ENCODE measurements at places on chromosomes 16 and 17. TPM values are rescaled to one million over a fixed set of nuclear protein-coding genes. Genes with fewer than 3 reads are reported as not detected.

DNA sequence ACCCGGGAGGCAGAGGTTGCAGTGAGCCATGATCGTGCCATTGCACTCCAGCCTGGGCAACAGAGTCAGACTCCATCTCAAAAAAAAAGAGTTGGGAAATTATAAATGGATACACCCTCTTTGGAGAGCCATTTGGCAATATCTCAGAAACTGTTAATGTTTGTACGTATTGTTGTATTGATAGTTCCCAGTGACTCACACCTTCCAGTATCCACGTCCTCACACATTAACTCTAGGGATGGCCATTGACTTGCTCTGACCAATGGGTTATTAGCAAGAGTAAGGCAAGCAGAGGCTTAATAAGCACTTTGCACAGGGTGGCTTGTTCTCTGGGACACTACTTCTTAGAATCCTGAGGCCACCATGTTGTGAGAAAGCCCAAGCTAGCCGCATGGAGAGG, 107.6 kb upstream of the LHX1 start:
- DNase-seq: no peak

DNA sequence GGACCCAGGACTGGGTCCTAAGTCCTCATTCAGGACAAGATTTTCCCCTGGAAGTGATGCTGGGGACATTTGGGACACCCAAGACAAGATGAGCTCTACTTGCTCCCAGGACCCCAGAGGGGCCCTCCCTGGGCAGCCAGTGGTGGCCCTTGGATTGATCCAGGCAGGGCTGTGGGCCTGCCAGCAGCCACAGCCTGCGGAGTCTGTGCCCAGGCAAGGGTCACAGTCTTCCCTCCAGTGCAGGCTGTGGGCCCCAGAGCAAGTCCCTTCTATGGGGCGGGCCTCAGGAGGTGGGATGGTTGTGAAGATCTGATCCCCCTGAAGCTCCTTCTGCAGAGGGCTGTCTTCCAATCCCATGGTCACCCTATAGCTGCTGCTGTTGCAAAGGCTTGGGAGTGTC, 12.6 kb downstream of the CA7 start:
- no peak for DNase-seq

- DNase-seq: peak; percentile 51
These were observed 12.5 kb downstream of the SAMD14 start for GRCh38 chr17:50117202-50118051.

DNA sequence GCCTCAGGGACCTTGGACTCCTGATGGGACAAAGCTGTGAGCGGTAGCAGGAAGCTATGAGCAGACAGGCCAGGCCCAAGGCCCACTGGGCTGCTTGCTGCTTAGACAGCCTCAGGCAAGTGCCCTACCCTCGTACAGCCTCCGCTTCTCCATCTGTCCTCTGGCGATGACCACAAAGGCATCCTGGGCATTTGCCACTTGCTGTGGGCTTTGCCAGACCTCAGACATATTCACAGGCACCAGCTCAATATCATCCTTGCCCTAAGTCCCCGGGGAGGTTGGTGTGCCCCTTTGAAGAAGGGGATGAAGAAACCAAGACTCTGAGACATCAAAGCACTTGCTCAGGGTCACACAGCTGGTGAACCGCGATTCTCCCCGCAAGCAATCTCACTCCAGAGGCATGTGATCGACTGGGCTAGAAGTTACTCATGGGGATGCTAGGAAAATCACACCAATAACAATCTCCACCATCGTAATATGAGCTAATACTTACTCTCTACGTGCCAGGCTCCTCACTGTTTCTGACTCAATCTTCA, 21.7 kb downstream of the PPL start:
- DNase-seq: peak; percentile 31

DNA sequence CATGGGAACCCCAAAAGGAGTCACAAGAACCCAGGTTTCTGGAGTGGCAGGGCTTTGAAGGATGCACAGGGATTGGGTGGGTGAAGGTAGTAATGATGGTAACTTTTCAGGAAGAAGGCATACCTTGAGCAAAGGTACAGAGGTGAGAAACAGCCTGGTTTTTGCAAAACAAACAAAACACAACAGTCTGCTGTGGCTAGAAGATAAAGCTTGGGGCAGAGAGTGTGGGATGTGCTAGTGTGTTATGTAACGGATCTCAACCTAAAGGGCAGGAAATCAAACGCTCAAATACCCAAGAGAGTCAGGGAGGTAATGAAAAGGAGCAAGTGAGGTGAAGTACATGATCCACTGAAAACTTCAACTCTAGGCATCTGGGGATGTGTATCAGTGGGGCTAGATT, 4.6 kb downstream of the PTGES3L start:
- peak; percentile 56 for DNase-seq

- DNase-seq: peak; percentile 25
These were observed 161.0 kb downstream of the FTO start for GRCh38 chr16:53864819-53865493.

GRCh38 chr16:57884655-57885133, 82.4 kb upstream of the KIFC3 start:
- DNase-seq: no peak

- no peak for DNase-seq
These were observed 14.3 kb downstream of the MLYCD start for GRCh38 chr16:83913245-83913633.

GRCh38 chr17:11279776-11280344, 38.8 kb downstream of the SHISA6 start:
- no peak for DNase-seq

DNA sequence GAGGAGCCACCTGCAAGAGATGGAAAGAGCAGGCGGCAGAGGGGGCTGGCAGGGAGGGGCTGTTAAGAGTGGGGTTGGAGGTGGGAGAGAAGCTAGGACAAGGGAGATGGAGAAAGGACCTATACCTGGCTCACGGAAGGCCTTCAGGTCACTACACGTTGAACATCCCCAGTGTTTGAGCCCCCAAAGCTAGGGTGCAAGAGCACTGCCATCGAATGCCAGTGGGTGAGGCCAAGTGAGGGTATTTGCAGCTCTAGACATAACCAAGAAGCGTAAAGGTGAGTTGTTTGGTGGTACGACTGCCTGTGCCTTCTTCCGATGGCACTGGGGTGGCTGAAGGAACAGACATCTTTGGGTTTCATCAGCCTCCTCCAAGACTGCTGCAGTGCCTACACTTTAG, 17.0 kb upstream of the HERPUD1 start:
- DNase-seq: no peak

- no peak for DNase-seq
These were observed 4.0 kb downstream of the CTC1 start for GRCh38 chr17:8243827-8244226.

DNA sequence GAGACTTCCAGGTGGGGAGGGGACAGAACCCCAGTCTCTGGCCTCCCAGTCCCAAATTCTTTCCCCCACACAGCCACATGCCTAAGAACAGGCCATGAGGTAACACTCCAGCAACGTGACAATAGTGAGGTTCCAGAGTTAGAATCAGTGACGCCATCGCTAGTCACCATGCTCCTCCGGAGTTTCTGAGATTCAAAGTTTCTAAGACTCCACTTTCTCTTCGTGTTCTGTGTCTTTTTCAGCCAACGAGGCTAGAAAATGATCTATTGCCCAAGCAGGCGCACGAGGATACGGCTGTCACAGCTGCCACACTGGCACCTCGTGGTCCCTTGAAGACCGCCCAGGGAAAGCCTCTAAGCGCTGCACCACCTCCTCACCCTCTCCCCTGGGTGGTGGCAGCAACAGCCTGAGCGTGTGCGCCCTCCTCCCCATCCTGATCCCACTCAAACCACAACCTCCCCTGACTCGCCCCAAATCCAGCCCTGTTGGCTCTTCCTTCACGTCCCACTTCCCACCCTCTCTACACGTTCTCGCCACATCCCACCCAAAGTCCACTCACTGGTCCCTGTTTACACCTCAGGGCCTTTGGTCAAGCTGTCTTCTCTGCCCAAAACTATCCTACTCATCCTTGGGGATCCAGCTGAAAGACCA, 1.0 kb downstream of the MCRIP1 start:
- no peak for DNase-seq

GRCh38 chr17:8823279-8823678, 24.1 kb upstream of the MFSD6L start:
- no peak for DNase-seq

DNA sequence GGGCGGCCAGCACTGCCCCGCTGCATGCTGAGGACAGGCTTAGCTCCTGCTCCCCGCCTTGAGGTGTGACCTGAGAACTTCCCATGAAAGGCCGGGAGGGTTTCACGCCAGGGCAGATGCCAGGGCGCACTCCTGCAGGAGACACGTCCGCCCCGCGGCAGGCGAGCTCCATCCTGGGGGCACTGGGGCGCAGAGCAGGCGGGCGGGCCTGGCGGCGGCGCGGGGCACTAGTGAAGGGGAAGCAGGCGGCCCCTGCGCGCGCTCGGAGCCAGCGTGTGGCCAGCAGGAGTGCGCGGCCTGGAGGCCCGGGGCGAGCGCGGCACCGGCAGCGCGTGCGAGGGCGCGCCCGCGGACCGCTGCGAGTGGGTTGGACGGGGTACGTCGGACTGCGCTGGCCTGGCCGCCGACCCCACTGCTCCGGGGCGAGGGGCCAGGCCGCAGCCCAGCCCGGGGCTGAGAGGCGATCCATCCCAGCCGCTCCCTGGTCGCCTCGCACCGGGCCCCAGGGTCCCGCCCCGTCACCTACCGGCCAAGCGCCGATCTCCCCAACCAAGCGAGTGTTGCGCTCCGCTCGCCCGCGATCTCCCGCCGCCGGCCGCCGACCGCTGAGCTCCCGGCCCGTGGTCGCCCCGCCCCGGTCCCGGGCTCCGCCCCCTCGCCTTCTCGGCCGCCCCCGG, at the start of gene MAP3K14:
TSS of gene MAP3K14 (minus strand) at position 587 of the 677 bp plus-strand sequence. CDS start 26,275 bp downstream, outside the sequence.
- peak; percentile 68 for DNase-seq

DNA sequence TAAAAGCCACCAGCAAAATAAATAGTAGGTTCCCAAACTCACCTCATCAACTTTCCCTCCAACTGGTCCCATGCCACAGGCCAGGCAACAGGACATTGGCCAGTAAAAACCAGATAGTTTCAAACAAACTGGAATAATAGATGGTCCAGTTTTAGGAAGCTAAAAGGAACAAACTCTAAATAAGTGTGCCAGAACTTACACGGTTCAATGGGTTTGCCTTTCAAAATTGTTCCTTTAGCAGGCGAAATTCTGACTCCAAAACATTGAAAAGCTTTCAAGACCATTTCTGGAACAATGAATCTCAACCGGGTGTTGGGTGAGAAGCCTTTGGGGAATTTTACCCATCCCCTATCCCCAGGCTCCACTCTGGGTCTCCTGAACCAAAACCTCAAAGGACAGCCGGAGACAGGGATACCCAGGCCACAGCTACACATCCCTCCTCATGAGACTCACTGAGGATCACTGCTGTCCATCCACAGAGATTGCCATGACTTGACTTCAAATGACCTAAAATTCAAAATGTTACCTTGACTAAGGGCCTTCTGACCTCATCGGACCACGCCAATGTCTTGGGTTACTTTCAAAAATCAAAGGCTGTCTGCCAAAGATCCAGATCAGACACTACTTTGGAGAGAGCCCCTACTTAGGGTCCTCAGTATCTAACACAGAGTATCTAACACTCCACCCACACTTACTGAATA, 13.0 kb downstream of the AXIN2 start:
- no peak for DNase-seq

DNA sequence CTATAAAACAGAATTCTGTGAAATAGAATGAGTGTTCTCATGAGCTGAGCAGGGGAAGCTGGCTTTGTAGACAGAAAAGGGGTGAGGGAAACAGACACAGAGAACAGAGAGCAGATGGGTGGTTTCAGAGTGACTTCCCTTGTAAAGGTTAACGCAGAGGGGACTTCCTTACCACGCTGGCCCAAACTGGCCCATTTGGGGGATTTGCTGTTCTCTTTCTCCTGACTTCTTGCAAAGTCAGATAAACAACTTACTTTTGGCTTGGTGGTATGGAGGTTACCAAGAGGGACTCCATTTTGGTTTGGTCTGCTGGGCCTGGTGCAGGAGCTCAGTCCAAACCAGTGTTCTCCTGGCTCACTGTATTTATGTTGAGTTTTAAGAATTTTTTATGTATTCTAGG, 48.4 kb downstream of the SEC14L1 start:
- DNase-seq: no peak

DNA sequence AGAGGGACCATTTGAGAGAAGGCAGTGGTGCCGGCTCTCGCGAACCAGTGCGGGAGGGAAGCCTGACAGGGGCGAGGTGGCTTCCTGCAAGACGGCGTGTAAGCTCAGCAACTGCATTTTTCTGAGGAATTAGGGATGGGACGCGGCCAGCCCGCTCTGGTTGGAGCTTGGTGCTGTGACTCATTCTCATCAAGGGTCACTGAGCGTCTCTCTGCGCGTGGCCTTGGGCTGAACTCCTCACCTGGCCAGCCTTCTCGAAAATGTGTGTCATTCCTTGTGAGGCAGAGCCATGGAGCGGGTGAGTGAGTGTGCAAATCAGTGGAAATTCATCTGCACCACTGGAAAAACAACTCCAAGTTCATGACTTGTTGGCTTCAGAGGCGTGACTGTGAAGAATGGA, 52.8 kb downstream of the NTN1 start:
- DNase-seq: no peak

DNA sequence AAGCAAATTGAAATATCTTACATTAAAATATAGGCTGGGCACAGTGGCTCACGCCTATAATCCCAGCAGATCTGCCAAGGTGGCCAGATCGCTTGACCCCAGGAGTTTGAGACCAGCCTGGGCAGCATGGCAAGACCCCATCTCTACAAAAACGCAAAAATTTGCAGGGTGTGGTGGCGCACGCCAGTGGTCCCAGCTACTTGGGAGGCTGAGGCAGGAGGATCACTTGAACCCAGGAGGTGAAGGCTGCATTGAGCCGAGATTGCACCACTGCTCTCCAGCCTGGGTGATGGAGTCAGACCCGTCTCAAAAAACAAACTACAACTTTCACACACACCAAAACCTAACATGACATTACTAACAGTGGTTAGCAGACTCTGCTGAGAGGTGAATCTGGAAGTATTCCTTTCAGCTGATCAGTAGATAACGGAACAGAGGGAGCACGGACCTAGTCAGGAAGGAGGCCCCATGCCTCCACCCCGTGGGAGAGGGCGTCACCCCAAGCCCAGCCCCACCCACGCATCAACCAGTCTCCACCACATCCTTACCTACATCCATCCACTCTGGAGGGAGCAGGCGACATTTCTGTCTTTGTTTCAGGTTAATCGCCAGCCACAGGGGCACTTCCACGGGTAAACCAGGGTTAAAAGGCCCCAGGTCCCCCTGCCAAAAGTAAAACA, 1.7 kb downstream of the GINS2 start:
- DNase-seq: no peak

Gene FOXL1
- polyA plus RNA-seq: not detected

Gene HSD11B2
- polyA plus RNA-seq: 8.9 TPM

Gene DPEP3
- not detected for polyA plus RNA-seq

Gene FADS6
- 0.20 TPM for polyA plus RNA-seq

Gene CD300A
- polyA plus RNA-seq: not detected

Gene PABPN1L
- polyA plus RNA-seq: not detected

Gene CD300LF
- polyA plus RNA-seq: not detected

Gene ECI1
- 102 TPM for polyA plus RNA-seq

Gene AIPL1
- not detected for polyA plus RNA-seq

Gene FBXO39
- polyA plus RNA-seq: 0.09 TPM

Gene NFATC2IP
- 48.5 TPM for polyA plus RNA-seq

Gene TAC4
- not detected for polyA plus RNA-seq

Gene KRTAP4-4
- not detected for polyA plus RNA-seq

Gene KRT32
- polyA plus RNA-seq: not detected
